Endothelial cell of umbilical vein (primary cell): ENCODE measurements at places on chromosomes 1 and 21. TPM values are rescaled to one million over a fixed set of nuclear protein-coding genes. Genes with fewer than 3 reads are reported as not detected.

OSCP1 gene
- 8.3 and 9.6 TPM in 2 replicates for polyA plus RNA-seq

GBP2 gene
- 13.1 TPM in 2 replicates for polyA plus RNA-seq

KRTAP19-1 gene
- polyA plus RNA-seq = not detected in 2 replicates

DNA sequence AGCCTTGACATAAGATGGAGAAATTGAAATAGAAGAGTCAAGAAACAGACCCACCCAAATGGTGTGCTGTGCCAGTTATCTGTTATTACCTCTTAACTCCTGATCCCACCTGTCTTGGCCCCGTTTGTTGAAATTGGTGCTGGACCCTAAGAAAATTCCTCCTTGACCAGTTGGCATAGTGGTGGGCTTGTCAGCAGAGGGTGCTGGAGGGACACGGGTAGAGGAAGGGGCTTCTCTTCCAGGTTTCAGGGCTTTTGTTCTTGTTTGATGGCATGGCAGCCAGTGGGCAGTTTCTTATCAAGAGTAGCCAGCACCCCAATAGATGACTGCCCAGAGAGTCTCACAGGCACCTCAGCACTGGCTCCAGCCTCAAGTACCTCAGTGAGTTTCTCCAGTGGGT is 51.6 kb downstream of the PCBP3 start:
- DNase-seq = no peak

GRCh38 chr1:10646347-10646861 is 150.0 kb downstream of the CASZ1 start:
- peak; percentile 13 for DNase-seq

RHBDL2 gene
- 0.06 and 0.11 TPM in 2 replicates for polyA plus RNA-seq

MX2 gene
- polyA plus RNA-seq = 0.01 and 0.10 TPM in 2 replicates
